ENCODE measurements at places on chromosomes 16 and 17.

- no peak for DNase-seq
Measured at GRCh38 chr17:79984877-79985276, 50.8 kb downstream of the TBC1D16 start.

DNA sequence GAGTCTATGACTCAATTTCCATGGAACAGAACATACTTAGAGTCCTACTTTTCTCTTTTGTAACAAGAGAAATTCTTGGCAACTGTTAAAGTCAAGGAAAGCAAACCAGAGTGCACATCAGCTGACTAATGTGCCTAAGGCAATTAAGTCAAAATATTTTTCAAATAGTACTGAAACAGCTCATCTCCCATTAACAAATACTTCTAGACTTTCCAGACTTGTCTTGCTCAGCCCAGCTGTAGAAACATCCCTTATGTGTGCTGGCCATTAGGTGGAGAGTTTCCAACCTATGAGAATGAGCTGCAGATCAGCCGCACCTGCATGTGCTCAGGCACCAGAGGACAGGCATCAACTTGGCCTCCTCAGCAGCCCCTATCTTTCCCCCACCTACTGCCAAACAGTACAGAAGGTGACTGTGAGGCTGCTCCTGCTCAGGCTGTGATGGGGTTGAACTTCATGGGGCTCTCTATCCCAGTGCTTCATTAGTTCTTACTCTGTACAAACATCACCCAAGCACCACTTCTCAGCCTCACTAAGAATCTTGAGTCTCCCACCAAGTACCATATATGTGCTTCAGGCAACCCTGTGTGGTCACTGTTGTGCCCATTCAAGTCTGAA lies 32.2 kb downstream of the TEX2 start:
- DNase-seq: no peak

GRCh38 chr17:63476854-63477479 lies at the start of gene ACE:
ACE (plus strand) TSS chr17:63477061; CDS start chr17:63477095, 34 bp downstream.
- DNase-seq: no peak

- DNase-seq: no peak
Measured at GRCh38 chr16:1174477-1175357, 21.8 kb downstream of the CACNA1H start.

GRCh38 chr17:80836658-80836965 lies 155.0 kb upstream of the CHMP6 start:
- no peak for DNase-seq

DNA sequence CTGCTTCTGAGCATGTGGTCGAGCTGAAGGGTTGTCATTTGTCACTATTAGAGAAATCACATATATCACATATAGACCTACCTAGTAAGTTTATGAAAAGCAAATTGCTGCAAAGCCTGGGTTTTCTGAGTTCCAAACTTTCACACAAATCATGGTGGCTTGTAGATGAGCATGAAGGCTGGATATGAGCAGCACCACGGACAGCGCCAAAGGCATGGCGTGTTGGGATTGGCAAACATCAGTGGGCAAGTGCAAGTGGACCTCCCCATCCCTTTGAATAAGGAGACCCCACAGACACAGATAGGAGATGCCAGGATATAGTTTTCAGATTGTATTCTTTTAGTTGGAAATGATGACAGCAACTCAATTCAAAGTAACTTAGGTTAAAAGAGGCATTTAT lies 77.6 kb upstream of the CACNG3 start:
- DNase-seq: no peak

DNA sequence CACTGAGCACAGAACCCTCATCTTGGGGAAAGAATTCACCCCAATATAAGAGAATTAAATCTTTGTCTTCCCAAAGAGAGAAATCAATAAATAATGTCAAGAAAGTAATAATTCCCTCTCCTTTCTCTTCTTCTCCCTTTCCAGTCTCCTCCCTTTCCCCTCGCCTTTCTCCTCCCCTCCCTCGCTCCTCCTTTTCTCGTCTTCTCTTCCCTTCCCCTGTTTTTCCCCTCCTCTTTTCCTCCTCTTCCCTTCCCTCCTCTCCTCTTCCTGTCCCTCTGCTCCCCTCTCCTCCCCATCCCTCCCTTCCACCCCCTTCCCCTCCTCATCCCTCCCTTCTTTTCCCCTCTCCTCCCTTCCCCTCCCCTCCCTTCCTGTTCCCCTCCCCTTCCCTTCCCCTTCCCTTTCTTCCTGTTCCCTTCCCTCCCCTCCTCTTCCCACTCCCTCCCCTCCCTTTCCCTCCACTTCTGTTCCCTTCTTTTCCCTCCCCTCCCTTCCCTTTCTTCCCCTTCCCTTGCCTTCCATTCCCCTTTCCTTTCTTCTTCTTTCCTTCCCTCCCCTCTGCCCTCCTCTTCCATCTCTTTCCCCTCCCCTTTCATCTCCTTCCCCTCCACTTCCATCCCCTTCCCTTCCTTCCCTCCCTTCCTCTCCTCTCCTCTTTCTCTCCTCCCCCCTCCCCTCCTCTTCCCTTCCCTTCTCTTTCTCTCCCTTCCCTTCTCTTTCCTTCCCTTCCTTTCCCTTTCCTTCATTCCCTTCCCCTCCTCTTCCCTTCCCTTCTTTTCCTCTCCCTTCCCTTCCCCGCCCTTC lies 363.6 kb downstream of the SHISA9 start:
- DNase-seq: no peak

DNA sequence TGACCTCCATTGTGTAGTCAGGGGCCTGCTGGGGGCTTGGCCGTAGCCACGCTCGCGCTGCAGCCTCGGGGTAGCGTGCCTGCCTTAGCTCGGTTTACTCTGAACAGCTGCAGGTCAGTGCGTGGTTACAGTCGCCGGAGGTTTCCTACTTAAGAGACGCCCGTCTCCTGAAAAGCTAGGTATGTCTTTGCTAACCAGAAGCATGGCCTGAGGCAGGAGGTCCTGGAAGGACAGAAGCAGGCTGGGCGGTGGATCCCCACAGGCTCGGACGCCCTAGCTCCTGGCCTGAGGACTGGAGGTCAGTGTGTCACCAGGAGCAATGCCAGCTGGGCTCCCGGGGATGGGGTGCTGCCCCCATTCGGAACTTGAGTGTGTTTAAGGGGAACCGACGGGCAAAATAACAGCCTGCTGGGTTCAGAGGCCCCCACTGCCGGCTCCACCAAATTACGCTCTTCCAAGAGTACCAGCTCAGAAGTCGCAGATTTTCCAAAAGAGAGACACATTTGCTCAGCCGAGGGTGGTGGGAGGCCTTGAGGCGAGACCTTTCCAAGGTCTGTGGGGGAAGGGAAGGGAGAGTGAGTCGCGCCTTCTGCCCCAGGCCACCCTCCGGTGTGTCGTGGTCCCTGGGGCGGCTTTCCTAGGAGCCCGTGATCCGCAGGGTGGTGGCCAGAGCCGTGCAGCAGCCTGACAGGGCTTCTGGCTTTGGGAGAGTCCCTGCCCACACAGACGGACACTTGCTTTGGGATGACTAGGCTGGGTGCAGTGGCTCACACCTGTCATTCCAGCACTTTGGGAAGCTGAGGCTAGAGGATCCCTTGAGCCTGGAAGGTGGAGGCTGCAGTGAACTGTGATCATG lies 3.9 kb upstream of the GNG13 start:
- no peak for DNase-seq

- DNase-seq: no peak
Measured at GRCh38 chr16:25176136-25176535, 40.6 kb upstream of the AQP8 start.

DNA sequence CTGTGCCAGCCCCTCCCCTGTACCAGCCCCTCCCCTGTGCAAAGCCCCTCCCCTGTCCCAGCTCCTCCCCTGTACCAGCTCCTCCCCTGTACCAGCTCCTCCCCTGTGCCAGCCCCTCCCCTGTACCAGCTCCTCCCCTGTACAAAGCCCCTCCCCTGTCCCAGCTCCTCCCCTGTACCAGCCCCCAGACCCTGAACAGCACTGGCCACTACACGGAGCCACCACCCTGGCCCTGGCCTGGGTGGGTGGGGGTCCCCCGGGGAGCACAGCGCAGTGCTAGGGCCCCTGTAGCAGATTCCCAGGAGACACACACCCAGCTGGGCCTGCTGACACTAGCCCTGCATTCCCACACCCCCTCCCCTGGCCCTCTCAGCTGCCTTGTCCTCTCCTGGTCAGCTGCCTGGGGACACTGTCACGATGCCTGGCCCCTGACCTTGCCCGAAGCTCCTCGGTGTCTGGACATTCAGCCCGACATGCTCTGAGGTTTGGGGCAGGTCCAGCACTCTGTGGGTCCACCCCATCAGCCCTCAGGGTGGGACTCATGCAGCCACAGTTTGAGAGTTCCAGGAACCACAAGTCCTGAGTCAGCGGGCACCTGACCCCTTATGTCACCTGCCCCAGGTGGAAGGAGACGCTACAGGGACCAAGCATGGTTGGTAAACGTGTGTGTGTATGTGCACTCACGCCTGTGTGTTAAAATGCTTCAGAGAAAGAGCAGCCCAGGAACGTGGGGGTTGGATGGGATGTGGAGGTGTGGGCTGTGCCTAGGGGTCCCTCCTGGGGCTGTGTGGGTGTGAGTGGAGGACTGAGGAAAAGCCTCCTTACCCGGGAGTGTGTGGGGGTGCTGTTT lies 114.2 kb downstream of the METRNL start:
- no peak for DNase-seq

DNA sequence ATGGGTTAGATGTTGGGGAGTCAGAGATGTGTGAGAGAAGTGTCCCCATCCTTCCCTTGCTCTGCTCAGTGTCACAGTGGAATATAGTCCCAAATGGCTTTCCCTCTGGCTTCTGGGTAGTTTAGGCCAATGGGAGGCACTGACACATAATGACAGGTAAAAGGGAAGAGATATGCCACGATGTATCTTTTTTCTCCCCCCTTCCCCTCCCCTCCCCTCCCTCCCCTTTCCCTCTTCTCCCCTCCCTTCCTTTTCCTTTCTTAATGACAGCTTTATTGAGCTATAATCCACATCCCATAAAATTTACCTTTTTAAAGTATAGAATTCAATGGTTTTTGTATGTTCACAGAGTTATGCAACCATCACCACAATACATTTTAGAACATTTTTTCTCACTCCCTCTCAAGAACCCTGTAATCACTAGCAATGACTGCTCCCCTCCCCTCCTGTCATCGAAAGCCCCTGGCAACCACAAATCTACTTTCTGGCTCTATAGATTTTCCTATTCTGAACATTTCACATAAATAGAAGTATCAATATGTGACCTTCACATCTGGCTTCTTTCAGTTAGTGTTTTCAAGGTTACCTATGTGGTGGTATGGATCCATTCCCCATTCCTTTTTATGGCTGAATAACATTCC lies 617 bp upstream of the CCR7 start:
- DNase-seq: no peak

GRCh38 chr16:75193730-75194444 lies 13.1 kb downstream of the CTRB2 start:
- DNase-seq: no peak

- no peak for DNase-seq
Measured at GRCh38 chr16:64754279-64754678, 367.6 kb downstream of the CDH11 start.

GRCh38 chr17:79887451-79887991 lies 48.3 kb upstream of the CBX4 start:
- no peak for DNase-seq

- no peak for DNase-seq
Measured at GRCh38 chr17:37130984-37131446, 182.3 kb downstream of the AATF start.

GRCh38 chr17:44749980-44750318 lies 8.8 kb upstream of the ADAM11 start:
- DNase-seq: no peak

- no peak for DNase-seq
Measured at GRCh38 chr17:7315570-7316235, 543 bp upstream of the GPS2 start.

GRCh38 chr16:49704586-49705155 lies 151.2 kb downstream of the ZNF423 start:
- DNase-seq: no peak

DNA sequence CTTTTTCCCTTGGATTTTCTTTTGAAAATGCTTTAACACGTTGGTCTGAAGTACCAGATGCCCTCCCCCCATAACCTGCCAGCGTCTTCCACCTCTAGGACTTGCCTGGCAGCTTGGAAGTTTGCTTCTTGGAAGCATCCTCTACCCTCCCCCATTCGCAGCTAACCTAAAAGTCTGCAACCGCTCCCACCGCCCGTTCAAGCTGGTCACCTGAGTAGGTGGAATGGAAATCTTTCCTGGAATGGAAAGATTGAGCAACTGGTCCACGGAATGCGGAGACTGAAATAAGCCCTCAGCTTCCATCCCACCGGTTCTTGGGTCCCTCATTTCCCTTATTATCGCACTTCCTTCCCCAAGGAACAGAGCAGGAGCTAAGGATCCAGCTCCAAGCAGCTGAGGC lies 31.4 kb downstream of the HS3ST3B1 start:
- DNase-seq: no peak

- DNase-seq: no peak
Measured at GRCh38 chr17:78230252-78230962, 1.0 kb upstream of the TMEM235 start.

DNA sequence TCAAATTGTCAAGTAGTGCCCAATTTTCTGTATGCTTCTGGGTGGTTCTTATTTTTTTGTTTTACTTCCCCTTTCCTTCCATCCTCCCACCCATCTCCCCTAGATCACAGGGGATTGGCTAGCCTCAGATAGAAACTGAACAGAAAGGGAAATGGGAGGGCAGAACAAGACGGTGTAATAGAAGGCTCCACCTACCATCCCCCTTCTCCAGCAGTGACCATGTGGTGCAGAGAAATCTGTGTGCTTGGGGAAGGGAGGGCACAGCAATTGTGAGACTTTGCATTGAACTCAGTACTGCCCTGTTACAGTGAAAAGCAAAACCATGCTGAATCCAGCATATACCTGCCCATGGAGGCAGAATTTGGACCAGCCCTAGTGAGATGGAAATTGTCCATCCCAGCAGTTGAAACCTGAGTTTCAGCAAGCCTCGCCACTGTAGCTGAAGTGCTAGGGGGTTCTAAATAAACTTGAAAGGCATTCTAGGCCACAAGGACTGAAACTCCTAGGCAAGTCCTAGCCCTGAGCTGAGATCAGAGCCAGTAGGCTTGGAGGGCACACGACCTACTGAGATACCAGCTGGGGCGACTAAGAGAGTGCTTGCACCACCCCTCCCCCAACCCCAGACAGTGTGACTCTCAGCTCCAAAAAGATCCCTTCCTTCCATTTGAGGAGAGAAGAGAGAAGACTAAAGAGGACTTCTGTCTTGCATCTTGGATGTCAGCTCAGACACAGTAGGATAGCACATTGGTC lies 5.2 kb downstream of the SLFN11 start:
- no peak for DNase-seq

GRCh38 chr17:286571-286970 lies 66.0 kb downstream of the RPH3AL start:
- DNase-seq: no peak

- peak; percentile 20 for DNase-seq
Measured at GRCh38 chr16:68470461-68471150, 22.3 kb upstream of the SMPD3 start.

GRCh38 chr17:35775039-35775438 lies 14.4 kb downstream of the C17orf50 start:
- DNase-seq: peak; percentile 21

- DNase-seq: no peak
Measured at GRCh38 chr16:47925811-47926460, 229.9 kb downstream of the ABCC12 start.

DNA sequence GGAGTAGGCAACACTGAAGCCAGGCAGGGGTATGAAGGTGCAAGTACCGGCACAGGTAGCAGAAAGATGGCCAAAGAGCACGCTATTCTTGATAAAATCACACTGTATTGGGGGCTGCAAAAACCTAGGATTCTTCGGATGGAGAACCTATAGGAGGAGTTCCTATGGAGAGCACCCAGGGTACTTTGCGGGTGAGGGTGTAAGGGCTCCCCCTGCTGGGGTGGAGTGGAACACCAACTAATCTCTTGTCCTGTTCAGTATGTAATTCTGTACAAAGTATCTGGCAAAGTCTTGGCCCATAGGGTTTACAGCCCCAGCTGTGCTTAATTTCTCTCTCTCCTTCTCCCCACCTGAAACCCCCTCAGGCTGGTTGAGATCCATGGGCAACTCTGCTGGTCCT lies 393.1 kb upstream of the ASIC2 start:
- DNase-seq: no peak

Data from hypothalamus (tissue), 51 donors.